ENCODE measurements at places on chromosomes 1 and 21.
A peak's percentile ranks its signal among the peaks of the same experiment; 100 is the strongest.

DNA sequence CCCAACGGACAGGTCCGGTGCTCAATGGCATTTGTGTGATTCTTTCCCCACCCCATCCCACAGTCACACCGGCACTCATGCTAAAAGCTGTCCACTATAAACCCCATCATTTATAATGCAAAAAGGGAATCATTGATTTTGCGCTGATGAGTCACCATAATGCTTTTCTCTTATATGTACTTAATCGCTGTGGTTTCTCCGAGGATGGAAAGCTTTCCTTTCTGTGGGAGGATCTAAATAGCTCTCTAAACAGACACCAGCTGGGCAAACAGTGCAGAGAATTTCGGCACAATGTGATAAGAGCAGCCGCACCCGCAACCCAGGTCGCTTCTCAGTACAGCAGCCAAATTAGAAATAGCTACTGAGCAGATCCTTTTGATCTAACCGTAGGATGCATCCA, 85.6 kb downstream of the SETD4 start:
- peak; percentile 28 for DNase-seq

DNA sequence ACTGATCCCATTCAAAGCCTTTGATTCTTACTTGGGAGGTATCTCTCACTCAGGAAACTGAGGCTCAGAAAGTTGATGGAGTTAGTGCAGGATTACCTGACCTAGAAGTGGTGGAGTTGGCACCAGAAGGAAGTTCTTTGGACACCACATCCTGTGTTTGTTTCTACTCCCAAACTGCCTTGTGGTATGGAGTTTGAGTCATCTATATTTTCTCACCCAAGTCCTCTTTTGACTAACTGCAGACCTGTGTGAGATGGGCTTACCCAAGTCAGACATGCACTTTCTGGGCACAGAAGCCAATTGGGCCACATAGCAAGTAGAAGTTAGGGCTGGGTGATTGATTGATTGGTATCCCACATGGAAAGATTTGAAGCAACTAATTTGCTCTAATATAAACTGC, 36.1 kb downstream of the FGGY start:
- peak; percentile 75 for DNase-seq

DNA sequence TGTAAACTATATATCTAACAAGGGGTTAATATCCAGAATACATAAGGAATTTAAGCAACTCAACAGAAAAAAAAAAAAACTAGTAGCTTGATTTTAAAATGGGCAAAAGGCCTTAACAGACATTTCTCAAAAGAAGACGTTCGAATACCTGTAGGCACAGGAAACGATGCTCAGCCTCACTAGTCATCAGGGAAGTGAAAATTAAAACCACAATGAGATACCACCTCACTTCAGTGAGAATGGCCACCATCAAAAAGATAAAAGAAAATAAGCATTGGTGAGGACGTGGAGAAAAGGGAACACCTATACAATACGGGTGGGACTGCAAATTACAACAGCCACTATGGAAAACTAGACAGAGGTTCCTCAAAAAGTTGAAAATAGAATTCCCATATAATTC, 37.3 kb downstream of the NPHP4 start:
- DNase-seq, result no peak

DNA sequence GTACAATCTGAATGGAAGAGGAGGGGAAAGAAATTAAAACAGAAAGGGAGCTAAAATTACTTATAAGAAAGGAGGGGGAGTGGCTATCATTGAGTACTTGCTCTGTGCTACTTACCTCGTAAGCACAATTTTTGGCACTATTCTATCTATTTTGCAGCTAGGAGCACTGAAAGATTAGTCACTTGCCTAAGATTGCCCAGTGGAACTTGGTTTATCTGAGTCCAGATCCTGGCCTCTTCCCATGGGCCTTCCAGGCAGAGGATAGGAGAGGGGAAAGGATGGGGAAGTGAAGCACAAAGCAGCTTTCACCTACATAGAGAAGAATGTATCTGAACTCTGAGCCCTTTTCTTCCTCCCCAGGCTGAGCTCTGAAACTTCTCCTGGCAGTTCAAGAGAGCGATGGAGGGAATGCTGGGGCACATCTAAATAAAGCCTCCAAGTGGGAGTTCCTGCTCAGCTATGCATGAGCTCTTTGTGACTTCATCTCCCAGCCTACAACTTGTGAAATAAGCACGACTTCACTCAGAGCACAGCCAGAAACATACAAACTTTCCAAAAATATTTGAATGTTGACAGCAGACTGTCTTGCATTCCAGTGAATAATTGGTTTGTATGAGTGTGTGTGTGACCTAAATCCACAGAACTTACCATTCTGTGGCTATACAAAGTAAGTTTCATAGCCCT, 29.4 kb downstream of the HMGB4 start:
- DNase-seq, result peak; percentile 29

DNA sequence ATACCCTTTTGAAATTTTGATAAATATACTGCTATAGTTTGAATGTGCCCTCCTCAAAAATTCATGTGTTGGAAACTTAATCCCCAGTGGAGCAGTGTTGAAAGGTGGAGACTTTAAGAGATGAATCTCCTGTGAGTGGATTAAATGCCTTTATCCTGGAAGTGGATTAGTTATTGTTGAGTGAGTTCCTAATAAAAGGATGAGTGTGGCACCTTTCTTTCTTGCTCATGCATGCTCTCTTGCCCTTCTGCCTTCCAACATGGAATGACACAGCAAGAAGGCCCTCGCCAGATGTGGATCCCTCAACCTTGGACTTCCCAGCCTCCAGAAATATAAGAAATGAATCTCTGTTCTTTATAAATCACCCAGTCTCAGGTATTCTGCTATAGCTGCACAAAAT, 51.8 kb downstream of the CD160 start:
- DNase-seq, result no peak

Data from IMR-90 (cell line).